T-cell (primary cell): ENCODE measurements at places on chromosomes 6 and 20.

- DNase-seq, result no peak
These were observed 41.4 kb downstream of the FAM120B start for GRCh38 chr6:170347975-170348374.

DNA sequence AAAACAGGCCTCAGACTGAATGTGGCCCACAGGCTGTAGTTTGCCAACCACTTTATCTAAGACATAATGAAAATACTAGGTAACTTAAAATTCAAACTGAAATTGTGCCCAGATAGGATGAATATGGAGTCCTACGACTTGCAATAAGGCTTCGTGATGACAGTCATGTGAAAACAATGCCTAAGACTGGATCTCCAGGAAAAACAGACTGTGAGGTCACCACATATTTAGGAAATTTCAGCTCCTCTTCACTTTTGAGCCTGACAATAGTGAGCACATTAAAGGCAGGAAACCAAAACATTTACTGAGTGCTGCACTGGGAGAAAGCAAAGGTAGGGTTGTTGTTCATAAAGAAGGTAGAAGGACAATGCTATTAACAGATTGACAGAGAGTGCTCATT is 50.0 kb downstream of the RTN4IP1 start:
- no peak for DNase-seq

DNA sequence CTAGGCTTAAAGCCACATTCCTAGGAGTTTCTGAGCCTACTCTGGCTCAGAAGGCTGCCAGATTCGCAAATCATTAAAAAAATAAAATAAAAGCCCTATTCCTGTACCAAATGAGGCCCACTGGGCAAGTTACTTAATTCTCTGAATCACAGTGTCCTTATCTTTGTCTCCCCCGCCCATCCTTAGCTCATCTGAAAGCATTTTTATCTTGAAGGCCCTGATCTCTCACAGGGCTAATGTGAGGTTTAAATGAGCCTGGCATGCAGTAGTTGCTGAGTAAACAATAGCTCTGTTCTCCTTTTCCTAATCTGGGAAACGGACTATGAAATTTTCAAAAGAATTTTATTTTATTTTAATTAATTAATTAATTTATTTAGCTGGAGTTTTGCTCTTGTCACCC is 2.1 kb upstream of the ZBTB12 start:
- no peak for DNase-seq

DNA sequence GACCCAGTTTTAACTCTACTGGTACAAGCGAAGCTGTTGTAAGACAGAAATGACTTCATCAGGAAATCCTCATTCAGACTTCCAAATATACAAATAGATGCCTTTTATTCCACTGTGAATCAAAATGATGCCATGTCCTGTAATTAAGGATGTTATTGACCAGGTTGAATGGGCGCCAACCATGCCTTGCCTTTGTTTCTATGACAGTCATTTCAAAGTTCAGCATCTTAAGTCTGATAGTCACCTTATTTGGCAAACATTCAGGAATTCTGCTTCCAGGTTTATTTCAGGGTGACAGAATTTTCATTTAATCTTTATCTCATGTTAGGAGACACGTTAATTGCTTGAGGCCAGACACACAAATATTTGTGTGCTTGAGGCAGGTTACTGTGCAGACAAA is 592.8 kb upstream of the JAG1 start:
- no peak for DNase-seq

DNA sequence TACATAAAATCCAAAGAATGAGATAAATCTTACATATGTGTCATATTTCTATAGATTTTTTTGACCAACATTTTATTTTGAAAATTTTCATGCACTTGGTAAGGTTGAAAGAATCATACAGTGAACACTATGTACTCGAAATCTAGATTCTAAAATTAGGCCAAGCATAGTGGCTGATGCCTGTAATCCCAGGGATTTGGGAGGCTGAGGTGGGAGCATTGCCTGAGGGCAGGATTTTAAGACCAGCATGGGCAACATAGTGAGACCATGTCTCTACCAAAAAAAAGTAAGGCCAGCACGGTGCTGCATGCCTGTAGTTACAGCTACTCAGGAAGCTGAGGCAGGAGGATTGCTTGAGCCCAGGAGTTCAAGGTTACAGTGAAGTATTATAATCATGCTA is 158.6 kb downstream of the LAMA2 start:
- no peak for DNase-seq
